ENCODE measurements at places on chromosomes 6 and 20. TPM values are rescaled to one million over a fixed set of nuclear protein-coding genes. Genes with fewer than 3 reads are reported as not detected.

C6orf163 gene
- total RNA-seq, result 5.2 TPM

SPAG4 gene
- total RNA-seq, result 2.4 TPM

HLA-DMB gene
- total RNA-seq, result 32.4 TPM

CRISP2 gene
- total RNA-seq, result not detected

CLIC5 gene
- 2.7 TPM for total RNA-seq

GPANK1 gene
- 19.4 TPM for total RNA-seq
